ENCODE measurements at places on chromosomes 11 and 22. TPM values are rescaled to one million over a fixed set of nuclear protein-coding genes. Genes with fewer than 3 reads are reported as not detected.

KDM4D gene
- 0.54 TPM for total RNA-seq

- DNase-seq = no peak
Observed at GRCh38 chr22:47225931-47226633, 463.6 kb downstream of the TBC1D22A start.

FGF19 gene
- total RNA-seq = not detected

DNA sequence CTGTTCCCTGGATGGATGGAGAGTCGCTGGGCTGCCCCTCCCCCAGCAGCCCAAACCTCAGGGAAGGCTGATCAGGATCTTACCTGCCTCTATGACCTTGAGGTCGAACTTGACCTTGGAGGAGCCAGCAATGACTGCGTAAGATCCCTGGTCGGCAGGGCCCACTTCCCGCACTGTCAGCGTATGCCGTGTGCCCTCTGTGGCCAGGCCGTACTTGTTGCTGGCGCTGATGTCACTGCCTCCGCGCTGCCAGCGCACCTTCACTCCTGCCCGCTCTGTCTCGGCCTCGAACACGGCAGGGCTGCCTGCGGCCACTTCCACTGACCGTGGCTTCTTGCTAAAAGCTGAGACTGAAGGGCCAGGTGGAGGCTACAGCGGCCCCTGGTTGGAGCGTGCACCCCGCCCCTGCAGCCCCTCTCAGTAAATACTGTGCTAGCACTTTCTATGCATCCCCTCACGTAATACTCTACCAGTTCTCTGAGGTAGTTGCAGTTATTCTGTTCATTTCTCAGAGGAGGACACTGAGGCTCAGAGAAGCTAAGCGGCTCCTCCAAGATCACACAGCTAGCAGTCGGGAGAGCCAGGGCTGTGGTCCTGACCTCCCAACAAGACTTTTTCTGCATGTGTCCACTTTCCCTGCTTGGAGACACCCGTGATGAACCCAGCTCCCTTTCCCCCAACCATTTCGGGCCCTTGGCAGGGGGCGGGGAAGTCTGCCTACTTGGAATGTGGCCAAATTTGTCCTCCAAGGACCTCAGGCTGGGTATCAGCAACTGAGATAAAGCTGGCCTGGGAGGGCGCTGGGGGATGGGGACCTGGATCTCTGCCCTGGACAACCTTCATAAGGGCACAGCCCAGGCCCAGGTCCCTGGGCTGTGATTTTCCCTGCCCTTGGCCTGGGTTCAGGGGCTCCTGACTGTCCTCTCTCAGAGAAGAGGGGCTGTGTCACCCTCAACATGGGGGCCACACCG lies 1.1 kb downstream of the MYBPC3 start:
- no peak for DNase-seq

DNA sequence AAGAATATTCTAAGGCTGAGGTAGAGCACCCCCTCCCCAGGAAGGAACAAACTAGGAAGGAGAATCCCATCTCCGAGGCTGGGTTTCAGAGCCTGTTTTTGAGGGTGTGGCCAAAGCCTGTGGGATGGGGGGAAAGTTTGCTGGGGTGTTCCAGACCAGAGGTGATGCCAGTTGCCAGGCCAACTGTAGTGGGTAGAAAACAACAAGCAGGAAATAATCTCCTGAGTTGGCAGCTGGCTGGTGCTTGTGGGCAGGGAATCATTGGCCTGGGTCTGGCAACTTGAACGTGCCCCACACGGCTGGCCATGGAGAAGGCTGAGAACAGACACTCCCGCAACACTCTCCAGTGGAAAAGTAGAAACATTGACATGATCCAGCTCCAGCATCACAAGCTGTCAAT lies 385.6 kb downstream of the ETS1 start:
- no peak for DNase-seq

DNA sequence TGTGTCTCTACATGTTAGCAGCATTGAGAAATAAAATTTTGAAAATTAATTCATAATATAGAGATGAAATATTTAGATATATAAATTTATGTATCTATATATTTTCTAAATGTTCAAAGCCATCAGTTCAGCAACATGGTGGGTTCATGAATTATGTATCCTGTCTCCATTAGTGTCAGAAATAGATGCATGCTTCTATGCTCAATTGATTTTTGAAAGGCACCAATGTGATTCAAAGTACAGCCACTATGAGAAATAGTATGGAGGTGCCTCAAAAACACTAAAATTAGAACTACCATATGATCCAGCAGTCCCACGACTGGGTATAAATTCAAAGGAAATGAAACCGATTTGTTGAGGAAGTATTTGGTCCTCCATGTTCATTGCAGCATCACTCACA lies 128.6 kb upstream of the SYN3 start:
- DNase-seq = no peak

FAM181B gene
- 0.08 TPM for total RNA-seq

MIOX gene
- total RNA-seq = not detected

UBQLNL gene
- total RNA-seq = 0.24 TPM

- DNase-seq = no peak
Observed at GRCh38 chr11:10657308-10658271, 36.0 kb downstream of the IRAG1 start.

GTF2H1 gene
- 23.9 TPM for total RNA-seq

MYO7A gene
- 7.0 TPM for total RNA-seq

DNA sequence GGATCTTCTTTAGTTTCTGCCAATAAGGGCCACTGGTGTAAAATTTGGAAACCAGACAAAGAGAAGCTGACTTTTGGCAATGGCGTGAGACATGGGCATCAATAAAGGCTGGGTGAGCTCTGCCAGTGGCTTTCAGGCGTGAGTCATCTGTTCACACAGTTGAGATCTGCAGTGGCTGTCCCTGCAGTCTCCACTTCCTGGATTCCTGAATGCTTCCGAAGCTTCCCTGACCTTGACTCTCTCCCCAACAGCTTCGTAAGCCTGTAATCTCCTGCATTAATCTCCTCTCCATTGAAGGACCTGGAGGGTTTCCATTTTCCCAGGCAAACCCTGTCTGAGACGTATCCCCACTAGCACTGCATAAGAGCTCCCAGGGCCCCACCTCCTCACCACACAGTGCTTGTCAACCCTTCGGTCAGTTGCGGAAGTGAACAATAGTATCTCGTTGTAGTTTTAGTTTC lies 574.7 kb downstream of the TBC1D22A start:
- DNase-seq = no peak

- DNase-seq = no peak
Observed at GRCh38 chr11:112718483-112718882, 242.7 kb upstream of the NCAM1 start.

C1QTNF5 gene
- 17.5 TPM for total RNA-seq

DNA sequence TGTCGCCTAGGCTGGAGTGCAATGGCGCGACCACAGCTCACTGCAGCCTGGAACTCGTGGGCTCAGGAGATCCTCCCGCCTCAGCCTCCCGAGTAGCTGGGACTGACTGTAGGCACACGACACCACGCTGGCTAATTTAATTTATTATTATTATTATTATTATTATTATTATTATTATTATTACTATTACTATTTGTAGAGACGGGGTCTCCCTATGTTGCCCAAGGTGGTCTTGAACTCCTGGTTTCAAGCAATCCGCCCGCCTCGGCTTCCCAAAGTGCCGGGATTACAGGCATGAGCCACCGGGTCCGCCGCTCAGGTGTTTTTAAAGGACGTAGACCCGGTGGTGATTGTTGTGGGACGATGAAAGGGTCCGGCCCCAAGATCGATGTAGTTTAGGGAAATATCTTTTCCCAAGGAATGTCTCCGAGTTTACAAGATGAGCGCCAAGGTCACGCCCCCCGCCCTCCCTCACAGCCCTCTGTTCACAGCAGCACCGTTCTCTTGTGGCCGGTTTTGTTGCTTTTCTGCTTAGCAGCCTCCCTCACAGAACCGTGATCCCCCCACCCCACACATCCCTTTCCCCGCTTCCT lies 728 bp upstream of the POGLUT3 start:
- DNase-seq = peak; percentile 67

DNA sequence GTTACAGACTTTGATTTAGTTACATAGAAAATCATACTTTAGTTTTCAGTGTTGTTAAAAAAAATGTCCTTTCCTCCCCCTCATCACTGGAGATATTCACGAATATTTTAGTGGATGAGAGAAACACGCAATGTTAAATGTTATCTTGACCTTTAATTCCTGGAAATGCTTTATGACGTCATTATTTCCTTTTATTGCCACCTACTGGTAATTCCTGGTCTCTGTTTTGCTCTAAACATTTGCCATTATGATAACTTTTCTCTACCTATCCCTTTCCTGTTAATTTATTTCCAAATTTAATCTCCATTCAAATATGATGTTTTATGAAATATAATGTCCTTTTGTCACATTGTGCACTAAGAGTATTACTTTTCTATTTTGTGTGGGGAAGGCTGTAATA lies 770.6 kb downstream of the FAM181B start:
- DNase-seq = no peak

DNA sequence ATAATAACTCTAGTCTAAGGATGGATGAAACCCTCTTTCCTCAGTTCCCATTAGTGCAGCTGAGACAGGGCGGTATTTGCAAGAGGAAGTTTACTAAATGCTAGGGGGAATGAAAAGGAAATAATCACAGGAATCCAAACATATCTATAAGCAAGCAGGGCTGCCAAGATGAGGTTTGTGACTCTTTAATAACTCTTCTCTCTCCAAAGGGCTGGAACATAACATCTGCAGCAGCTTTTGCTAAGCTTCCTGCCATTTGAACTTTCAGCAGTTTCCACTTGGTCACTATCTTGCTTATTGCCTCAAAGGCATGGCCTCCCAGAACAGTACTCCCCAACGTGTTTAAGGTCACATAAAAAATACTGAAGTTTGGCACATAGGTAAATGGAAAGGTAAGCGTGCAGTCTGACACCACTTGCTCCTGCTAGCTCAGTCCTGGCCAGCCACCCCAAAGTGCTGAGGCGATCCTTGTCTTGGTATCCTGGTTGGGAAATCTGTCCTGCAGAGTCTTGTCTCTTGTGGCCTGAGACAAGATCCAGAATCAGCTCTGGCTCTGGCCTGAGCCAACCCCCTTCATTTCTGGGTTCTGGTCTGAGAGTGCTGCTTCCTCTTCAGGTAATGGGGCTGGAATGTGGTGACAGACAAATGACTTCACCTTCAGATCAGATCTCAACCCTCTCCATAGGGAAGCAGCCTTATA lies 81.8 kb downstream of the KCNC1 start:
- DNase-seq = no peak

DDTL gene
- 1.5 TPM for total RNA-seq

DNA sequence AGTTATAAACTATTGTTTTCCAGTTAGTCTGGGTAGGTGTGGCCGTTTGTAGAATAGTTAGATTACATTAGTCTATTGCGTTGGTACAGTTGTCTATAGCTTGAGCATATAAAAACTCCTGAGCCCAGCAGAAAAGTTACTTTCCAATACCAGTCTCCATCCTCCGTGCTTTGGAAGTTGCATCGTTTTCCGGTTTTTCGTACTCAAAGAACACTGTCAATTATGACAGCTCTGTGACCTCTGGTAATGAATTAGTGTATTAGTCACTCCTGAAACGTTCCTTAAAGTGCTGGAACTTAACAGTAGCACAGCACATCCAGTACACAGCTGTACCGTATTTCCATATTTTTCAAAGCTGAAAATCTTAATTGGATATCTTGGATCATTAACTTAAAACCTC lies 808 bp upstream of the MSANTD2 start:
- no peak for DNase-seq

SEPTIN3 gene
- 0.08 TPM for total RNA-seq

DNA sequence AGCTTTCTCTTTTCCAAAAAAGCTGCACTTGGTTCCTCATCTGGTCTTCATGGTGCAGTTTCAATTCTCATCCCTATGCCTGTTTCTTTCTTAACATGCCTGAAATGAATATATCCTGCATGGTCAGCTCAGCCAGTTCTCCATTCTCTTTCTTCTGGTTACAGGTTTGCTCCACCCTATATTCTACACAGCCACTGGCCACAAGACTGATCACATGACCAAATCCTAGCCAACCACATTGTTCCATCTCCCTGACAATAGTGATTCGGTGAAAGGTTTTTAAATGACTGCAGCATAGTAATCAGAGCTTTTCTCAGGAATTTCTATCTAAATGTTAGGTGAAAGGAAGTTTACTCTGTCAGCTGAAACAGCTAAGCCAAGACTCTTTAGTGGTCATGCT lies 891.4 kb downstream of the METTL15 start:
- no peak for DNase-seq

GUCY1A2 gene
- total RNA-seq = 12.4 TPM

DNA sequence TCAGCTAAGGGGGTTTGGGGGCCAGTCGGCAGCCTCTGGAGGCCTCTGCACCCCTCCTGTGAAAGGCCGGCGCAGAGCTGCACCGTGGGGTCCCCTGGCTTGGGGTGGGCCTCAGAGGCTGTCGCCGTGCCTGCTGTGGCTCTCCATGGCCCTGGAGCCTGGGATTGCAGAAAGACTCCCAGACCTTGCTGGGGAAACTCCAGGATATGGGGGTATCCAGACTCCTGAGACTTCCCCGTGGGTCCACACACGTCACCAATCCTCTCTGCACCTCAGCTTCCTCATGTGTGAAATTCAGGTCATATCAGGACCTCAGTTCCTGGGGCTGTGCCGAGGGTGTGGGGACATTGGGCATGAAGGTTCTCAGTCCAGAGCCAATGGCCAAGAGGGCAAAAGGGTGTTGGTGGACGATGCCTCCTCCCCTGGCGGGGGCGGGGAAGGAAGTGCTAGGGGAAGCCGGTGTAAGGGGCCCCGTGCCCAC lies 97.1 kb downstream of the KCNQ1 start:
- peak; percentile 17 for DNase-seq

DNA sequence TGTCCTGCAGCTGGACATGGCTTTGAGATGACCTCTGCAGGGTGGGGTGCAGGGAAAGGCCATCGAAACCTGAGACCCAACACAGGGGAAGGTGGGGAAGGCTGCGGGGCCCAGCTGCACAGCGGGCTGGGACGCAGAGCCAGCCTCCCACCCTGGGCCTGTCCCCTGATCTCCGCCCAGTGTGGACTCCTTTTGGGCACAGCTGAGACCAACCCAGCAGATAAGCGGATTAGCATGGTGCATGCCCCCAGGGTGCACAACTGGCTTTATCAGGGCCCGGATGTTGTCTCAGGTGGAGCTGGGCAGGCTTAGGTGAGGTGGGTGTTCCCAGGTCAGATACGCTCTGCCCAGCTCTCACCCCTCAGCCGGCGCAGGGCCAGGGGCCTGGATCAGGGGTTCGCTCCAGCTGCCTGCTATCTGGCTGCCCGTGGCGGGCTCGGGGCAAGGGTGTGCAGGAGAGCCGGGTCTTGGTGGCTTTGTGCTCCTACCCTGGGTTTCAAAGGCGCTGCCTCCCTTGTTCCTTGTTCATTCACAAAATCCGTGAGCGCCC lies 28.1 kb upstream of the MUC5AC start:
- DNase-seq = no peak

POTEH gene
- not detected for total RNA-seq

All from Right ventricle myocardium inferior (tissue), 1 donor.